ENCODE measurements at places on chromosomes 4 and X.

DNA sequence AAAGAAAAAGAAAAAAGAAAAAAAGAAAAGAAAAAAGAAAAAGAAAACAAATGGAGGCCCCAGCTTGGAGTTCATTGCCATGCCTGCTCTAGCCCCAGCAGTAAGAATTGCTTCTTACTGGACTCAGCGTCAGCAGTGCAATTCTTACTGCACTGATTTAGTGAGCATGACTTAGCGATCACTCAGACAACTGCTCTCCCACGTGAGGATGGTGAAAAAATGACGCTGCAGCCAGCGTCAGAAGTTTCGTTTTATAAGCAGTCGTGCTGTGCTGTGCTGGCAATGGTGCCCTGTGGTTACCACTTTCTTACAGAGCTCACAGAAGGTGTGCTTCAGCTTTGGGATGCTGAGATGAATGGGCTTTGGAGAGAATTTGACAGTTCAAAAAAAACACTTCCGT is 68.3 kb upstream of the DDX3X start:
- no peak for DNase-seq

- no peak for DNase-seq
Observed at GRCh38 chr4:87499403-87500091, 29.6 kb downstream of the SPARCL1 start.

GRCh38 chrX:132077912-132078311 is 49.9 kb downstream of the FRMD7 start:
- no peak for DNase-seq

GRCh38 chr4:56220261-56220660 is 167.0 kb downstream of the AASDH start:
- DNase-seq, result no peak

GRCh38 chr4:170374770-170375169 is 285.0 kb upstream of the AADAT start:
- no peak for DNase-seq

DNA sequence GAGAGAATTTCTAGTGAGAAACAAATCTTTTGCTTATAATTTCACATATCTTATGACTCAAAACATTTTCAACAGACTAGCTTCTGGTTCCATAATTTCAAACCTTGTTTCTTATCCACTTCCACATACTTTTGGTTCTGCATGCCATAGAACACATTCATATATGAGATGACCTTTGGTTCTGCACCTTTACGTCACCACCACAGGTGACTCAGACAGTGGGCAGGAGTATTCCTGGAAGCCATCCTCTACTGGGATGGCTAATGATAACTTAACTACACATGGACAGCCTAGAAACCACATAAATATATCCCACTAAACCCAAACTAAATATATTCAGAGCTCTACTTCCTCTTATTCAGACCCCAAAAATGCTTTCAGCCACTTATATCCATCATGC is 133.3 kb downstream of the DCK start:
- DNase-seq, result no peak

Measured in vagina (tissue), 2 donors.